Astrocyte of the spinal cord (primary cell): ENCODE measurements at places on chromosomes 7 and 10.

DNA sequence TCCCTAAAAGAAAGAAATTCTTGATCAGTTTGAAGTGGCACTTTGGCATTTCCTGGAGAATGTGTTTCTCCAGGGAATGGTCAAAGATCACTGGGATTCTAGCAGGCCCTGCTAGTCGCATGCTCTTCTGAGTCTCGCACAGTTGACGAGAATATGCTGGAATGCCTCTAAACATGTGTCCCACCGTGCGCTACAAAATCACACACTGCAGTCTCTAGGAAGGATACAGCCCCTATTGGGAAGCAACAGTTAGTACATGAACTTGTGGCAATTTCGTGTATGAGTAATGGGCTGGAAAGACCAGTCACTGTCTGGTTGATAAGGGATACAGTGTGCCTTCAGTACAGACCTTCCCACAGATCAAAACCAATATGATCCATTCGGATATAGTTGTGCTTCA, 257.9 kb downstream of the PRPF18 start:
- DNase-seq: no peak

DNA sequence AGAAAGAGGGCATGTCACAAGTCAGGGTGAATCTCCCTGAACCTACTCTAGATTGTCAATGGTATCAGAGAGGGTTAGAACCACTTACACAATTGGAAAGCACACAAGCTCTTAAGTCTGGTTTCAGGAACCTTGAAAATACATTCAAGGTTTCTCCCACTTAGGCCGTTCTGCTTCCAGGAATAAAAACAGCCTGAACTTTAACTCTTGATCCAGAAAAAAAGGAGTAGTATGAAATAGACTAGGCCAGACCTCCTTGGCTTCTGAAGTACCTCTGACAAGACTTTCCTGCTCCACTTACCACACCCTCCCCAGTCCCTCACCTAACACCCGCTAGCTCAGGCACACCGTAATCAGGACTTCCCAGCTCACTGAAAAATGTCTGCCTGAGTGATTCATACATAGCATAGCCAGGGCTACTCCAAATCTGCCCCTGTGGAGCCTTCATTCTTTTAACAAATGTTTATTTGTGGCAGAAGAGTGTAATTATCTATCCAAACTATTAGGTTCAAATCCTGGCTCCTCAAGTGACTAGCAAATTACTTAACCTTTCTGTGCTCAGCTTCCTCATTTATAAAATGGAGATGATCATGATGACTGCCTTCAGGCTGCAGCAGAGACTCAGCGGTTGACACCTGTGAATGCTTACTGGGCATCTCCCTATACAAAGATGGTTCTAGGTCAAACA, 30.3 kb upstream of the IL6 start:
- DNase-seq: no peak

DNA sequence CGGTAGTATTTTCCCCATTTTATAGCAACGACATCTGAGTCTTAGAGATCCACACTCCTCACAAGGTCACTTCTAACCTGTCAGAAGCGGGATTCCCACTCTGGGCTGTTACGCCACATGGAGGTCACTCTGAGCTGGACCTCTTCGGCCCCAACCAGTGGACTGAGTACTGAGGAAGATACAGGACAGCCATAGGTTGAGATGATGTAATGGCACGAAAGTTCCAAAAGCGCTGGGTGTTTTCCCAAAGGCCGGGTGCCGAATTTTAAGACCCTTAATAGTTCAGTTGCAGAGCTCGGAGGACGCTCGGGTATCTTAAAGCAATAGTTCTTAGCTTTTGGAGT, 699 bp downstream of the GHITM start:
- DNase-seq: peak; percentile 12

GRCh38 chr10:10589540-10590303, 427.9 kb upstream of the CELF2 start:
- peak; percentile 73 for DNase-seq

GRCh38 chr7:132825222-132825621, 249.0 kb upstream of the PLXNA4 start:
- no peak for DNase-seq

DNA sequence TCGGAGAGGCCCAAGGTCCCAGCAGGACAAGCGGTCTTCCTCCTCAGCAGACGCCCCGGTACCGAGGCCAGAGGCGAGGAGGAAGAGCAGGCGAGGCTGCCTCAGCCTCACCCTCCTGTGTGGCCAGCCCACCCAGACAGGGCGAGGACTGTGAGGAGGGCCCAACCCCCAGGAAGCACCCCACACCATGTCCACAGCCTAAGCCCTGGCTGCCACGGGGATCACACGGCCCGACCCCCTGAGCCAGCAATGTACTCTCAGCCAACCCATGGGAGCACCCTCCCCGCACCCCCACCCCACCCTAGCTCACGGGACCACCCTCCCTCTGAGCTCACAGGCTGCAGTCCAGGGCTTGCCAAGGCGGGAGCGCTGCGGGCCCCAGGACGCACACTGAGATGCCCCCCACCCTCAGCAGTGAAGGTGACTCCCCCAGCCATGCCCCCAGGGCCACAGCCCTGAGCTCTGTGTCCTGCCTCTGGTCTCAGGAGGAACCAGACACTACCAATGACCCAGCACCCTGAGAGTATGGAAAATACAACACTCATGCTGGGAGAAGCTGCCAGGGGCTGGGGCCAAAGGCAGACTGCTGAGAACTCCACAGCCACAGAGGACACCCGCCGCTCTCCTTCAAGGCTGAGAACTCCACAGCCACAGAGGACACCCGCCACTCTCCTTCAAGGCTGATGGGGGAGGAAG, 93.6 kb downstream of the MAD1L1 start:
- DNase-seq: no peak

DNA sequence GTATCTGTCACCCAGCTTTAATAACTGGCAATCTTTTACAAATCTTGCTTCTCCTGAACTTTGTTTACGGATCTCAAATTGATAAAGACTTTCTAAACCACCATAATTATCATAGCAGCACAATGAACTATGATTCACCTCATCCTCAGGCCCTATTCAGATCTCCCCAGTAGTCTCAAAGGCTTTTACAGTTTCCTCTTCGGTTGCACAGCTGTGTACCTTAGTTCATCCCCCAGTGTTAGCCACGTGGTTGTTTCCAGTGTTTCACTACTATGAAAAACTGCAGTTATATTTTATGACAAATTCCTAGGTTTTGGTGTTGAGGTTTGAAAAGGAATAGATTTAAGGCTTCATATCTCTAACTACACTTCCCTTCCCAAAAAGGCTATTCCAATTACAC, 24.9 kb downstream of the PAXIP1 start:
- DNase-seq: no peak

- no peak for DNase-seq
These were observed 213.0 kb upstream of the PLXNA4 start for GRCh38 chr7:132789281-132789680.

GRCh38 chr7:107125475-107125874, 43.3 kb upstream of the HBP1 start:
- DNase-seq: no peak

DNA sequence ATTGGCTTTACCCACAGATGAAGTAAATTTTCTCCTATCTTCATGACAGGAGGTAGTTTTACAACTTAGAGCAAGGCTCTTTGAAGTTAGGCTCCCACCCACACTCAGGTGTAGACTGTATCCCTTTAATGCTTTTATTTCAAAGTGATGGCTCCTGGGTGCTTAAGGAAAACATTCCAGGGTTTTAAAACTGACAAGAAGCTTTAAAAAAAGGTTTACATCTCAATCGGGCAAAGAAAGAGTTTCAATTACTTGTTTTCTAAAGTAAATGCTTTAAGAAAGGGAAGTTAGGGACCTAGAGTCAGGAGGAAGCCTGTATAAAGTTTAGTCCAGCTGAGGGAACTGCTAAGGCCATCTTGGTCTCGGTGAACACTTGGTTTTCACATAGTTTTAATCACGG, 1153.8 kb upstream of the C7orf33 start:
- DNase-seq: no peak

- DNase-seq: no peak
These were observed 42.4 kb upstream of the ZMYND11 start for GRCh38 chr10:92846-93245.

- peak; percentile 2 for DNase-seq
These were observed 55.4 kb downstream of the GLI3 start for GRCh38 chr7:42181566-42181965.

DNA sequence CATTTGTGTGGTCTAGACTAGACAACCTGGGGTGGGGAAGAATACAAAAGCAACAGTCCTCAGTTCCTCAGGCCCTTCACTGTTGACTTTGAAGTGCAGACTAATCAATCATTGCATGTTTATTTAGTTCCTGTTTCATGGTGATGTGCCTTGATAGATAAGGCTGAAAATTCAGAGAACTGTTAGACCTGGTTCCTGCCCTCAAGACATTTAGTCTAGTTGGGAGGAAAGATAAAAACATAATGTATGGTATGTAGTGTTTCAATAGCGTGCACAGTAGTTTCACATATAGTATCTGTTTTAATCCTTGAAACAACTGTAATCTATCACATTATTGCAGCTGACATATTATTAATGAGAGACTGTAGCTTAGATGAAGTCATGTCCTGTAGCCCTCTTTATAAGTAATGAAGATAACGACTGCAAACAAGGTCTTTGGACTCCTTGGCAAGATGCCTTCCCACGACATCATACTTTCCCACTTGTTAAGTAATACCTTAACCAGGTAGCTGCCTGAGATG, 124.0 kb downstream of the CELF2 start:
- no peak for DNase-seq

DNA sequence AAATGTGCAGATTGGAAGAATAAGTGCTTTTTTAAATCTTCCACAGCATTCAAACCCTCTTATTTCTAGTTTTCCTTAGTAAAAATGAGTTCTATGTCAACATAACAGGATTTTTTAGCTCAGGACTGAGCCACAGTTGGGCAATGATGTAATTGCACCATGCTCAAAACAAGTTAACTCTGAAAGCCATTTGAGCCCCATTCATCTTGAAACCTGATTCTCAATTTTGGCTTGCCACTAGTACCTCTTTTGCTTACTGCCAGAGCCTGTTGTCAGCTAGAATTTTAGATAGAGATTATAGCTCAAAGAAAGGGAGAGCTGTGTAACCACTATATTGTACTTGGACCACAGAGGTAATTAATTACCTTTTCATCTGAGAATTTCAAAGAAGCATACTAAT, 1028.5 kb upstream of the PHF14 start:
- peak; percentile 2 for DNase-seq

DNA sequence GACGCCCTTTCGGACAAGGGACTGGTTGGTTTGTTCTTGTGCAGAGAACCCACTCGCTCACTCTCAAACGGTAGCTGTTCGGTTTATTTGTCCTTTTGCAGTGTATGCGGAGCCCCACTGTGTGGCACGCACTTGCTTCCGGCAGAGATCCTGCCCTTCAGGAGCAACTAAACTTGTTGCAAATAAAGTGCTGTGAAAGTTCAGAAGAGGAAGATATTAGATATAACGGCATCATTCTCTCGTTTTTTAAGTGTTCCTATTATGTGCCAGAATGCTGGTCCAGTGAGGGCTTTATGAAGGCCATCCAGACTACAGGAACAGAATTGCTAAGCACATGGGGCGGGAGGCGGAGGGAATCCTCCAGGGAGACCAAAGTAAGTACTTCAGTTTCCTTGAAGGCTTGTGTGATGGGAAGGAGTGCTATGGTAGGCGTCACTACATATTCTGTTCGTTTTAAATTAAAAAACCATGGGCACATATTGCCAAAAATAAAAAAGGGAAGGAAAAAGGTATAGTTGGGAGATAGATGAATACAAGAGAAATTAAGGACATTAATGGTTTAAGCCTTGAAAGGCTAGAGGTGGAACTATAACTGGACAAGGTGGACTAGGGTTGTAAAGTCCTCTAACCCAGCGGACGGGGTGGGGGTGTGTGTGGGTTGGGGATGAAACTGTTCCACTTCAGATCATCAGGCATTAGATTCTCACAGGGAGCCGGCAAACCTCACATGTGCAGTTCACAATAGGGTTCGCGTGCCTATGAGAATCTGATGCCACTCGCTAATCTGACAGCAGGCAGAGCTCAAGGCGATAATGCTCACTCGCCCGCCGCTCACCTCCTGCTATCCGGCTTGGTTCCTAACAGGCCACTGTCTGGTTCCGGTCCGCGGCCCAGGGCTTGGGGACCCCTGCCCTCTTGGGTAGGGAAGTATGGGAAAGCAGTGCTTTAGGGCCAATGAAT, 704 bp upstream of the ERLIN1 start:
- DNase-seq: no peak

- no peak for DNase-seq
These were observed 2.4 kb downstream of the INPP5F start for GRCh38 chr10:119728172-119728800.

DNA sequence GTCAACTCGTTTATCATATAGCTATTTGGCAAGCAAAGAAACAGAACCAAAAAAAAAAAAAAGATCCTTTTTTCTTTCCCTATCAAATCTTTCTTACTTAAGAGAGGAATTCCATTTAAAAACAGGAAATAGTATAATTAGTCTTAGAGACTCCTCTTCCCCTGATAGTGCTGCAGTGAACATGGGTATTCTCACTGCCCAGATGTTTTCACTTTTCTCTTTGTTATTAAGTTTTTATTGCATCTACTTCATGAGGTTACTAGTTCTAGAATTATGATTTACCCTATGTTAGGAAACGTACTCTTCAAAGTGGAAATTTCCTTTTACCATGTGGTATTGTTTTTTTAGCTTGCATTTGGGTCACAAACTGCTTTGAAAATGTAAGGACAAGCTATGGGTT, 8.5 kb downstream of the CASP2 start:
- DNase-seq: no peak

- DNase-seq: no peak
These were observed 17.0 kb upstream of the SVIL start for GRCh38 chr10:29651767-29652166.

- DNase-seq: no peak
These were observed 116.1 kb downstream of the ARL4A start for GRCh38 chr7:12803542-12803941.

- no peak for DNase-seq
These were observed 121.8 kb downstream of the CUX1 start for GRCh38 chr7:101939136-101939695.

- peak; percentile 42 for DNase-seq
These were observed 110.2 kb downstream of the PTEN start for GRCh38 chr10:87973635-87974034.

DNA sequence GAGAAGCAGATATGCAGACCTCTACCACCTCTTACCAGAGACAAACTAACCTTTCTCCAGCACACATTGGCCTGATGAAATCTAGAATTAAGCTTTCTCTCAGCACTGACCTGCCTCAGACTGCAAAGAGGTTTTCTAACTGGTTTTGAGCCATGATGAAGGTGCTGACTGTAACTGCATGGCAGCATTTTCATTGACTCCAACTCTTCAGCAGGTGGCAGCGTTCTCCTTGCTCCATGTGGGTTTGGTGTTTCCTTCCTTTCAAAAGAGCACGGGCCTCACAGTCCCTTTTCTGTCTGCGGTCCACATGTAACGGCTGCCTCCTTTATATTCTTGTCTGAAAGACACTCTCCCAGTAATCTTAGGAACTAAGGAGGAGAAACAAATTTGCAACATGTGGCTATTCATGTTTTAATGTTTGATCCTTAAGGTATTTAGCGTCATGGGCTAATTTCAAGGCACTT, 12.6 kb downstream of the KLLN start:
- peak; percentile 72 for DNase-seq

DNA sequence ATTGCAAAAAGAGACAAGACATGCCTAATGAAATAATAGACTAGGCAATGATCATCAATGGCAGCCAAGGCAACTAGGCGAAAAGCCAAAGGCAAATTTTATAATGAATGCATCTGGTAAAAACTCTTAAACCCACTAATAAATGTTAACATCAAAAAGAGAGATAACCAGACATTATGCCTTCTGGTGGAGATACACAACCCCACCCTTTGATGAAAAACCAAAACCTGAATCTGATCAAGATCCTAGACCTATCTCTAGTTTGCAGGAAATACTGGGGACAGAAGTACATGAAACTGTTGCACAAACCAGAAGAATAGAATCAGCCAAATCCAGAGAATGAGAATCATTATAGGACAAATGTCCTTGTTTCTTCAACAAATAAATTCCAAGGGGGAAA, 22.0 kb upstream of the GSAP start:
- DNase-seq: no peak
